Myocyte (in vitro differentiated cells): ENCODE measurements at places on chromosomes 1 and 21. TPM values are rescaled to one million over a fixed set of nuclear protein-coding genes. Genes with fewer than 3 reads are reported as not detected.

DNA sequence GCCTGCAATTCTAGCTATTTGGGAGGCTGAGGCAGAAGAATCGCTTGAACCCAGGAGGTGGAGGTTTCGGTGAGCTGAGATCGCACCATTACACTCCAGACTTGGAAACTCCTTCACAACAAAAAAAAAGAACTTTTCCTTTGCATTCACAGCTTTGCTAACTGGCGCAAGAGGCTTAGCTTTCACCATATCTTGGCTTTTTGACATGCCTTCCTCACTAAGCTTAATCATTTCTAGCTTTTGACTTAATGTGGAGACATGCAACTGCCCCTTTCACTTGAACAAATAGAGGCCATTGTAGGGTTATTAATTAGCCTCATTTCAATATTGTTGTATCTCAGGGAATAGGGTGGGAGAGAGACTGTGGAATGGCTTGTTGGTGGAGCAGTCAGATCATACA, 8.7 kb downstream of the KPNA6 start:
- no peak for DNase-seq

DNA sequence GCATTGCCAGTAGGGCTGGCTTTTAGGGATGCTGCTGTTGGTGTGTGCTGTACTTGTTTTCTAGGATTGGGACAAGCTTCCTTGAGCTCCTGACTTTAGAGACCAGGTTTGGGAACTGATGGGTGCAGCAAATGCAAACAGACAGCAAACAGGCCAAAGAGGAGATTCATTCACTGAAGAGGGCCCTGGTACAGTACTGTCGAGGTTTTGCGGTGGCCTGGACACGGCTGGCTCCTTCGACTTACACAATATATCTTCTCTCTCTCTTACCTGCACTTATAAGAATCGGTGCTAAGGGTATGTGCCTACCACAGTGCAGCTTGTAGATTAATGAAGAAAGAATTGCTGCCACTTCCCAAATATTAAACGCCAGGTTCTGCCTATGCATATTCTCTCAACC, 44.6 kb downstream of the ATP1A1 start:
- no peak for DNase-seq

DNA sequence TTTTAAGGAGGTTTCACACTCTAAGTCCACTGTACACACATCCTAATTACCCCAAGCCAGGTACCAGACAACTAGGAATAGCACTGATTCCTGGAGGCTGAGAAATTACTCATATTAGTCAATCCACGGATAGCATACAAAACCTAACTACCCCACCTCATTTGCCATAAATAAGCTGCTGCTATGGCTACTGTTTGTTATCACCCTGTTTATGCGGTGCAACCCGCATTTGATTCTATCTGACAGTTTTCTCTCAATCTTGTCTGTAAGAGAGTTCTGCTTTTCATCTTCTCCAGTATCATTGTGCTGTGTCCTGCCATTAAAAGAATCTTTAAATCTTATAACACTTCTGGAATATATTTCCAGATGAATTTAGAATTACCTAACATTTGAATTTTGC, 1496.5 kb downstream of the PLA2G4A start:
- no peak for DNase-seq

GRCh38 chr1:65343286-65343685, 33.9 kb downstream of the DNAJC6 start:
- no peak for DNase-seq

DNA sequence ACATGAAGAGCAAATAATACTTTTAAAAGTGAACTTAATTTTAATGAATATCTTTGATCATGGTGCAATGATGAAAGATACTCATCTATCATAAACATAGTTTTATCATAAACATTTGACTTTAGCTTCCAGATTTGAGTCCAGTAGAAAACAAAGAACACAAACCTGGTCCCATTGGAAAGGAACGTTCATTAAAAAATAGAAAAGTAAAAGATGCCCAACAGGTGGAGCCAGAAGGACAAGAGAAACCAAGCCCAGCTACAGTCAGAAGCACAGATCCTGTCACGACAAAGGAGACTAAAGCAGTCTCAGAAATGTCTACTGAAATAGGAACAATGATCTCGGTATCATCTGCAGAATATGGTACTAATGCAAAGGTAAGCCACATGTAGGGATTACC, 55.6 kb upstream of the MYOCOS start:
- DNase-seq, result peak; percentile 8

SPATA1 gene
- 0.19 and 5.9 TPM in 2 replicates for total RNA-seq

PRAMEF20 gene
- not detected in 2 replicates for total RNA-seq

OR10Z1 gene
- not detected in 2 replicates for total RNA-seq

GRCh38 chr1:171590022-171590421, 32.0 kb upstream of the MYOCOS start:
- DNase-seq, result peak; percentile 3

- DNase-seq, result no peak
These were observed 257.9 kb upstream of the AJAP1 start for GRCh38 chr1:4396551-4396950.

DNA sequence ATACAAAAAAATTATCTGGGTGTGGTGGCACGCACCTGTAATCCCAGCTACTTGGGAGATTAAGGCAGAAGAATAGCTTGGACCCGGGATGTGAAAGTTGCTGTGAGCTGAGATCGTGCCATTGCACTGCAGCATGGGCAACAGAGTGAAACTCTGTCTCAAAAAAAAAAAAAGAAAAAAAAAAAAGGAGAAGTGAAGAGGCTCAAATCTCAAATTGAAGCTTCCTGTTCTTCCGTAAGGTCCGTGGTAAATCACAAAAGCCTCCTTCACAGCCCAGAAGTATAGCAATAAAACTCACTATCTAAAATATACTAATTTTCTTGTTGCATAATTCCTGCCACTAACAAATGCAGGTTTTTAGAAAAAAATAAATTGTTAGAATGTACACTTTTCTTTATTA, 498.2 kb upstream of the BRINP3 start:
- DNase-seq, result no peak

GRCh38 chr1:147545133-147545532, 3.8 kb downstream of the BCL9 start:
- peak; percentile 78 for DNase-seq

DNA sequence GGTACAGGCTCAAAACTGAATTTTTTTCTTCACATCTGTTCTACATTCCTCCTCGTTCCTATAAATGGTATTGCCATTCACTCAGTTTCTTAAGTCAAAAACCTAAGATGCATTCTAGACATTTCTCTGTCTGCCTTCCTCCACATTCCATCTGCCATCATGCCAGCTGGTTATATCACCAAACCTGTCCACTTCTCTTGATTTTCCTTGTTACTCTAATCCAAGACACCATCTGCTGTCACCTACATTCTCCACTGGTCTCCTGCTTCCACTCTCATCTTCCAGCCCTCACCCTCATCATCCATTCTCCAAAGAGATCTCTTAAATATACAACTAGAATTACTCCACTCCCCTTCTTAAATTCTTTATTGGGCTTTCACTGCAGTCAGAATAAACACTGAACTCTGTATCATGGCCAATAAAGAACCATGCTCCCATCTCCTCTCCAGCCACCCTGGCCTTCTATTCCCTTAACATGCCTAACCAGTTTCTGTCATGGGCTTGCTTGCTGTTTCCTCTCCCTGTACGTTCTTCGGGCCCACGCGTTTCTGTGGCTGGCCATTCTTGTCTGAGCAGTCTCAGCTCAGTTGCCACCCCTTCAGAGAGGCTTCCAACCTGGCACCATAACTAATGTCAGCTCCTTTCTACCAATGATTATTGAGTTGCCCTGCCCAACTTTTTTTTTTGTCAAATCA, 278.3 kb downstream of the ST6GALNAC3 start:
- no peak for DNase-seq

DNA sequence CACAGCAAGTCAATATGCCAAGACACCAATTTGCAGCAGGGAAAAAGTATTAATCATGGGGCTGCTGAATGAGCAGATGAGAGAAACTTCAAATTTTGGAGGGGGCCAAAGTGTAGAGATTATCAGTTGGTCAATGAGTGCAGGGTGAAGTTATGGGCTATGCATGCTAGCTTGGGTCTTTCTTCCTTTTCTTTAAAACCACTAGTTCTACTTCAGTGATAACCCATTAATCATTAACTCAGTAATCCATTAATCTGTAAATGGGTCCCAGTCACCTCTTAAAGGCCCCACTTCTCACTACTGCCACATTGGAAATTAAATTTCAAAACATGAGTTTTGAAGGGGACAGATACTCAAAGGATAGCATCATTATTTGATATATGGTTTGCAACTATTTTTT, 688.6 kb upstream of the ADGRL4 start:
- DNase-seq, result no peak

GRCh38 chr1:15246960-15247614, at the start of gene FHAD1:
FHAD1 (plus strand) TSS chr1:15247223; CDS start chr1:15251785, 4,562 bp downstream.
- peak; percentile 10 for DNase-seq

ZNF648 gene
- total RNA-seq, result not detected in 2 replicates

DNA sequence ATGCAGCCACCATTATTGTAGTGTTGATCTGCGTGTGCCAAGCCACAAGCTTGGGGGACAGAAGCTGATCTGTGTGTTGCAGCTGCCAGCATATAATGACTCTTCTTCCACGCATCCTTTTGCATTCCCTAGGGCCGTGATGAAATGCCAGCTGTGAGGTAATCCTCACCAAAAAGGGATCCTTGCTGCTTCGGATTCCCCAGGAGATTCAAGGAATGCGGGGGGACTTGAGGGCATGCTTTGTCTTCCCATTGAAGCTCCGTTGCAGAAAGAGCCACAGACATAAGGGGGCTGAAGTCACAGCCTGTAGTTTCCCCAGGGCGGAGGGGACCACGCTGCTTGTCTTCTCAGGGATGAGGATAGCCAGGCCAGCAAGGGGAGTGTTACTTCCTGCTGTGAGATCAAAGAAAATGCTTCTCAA, 281.6 kb upstream of the FMN2 start:
- DNase-seq, result peak; percentile 98

GRCh38 chr1:72280711-72281110, 1.6 kb downstream of the NEGR1 start:
- DNase-seq, result no peak

DNA sequence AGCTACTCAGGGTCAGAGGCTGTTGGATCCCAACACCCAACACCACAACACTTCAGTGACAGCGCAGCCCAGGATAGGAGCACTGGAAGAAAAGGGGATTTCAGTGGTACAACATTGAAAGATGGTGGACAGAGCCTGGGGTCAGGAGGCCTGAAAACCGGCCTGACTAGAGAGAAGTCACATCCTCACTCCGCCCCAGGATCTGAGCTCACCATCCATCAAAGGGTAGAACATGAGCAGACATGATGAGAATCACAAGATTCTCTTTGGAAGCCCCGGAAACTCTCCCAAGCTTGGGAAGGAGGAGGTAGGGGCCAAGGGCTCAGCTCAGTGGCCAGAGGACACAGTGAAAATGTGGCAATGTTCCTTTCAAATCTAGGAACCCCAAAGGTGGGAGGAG, 271.3 kb downstream of the NPHP4 start:
- no peak for DNase-seq
